ENCODE measurements at places on chromosomes 16 and 17. TPM values are rescaled to one million over a fixed set of nuclear protein-coding genes. Genes with fewer than 3 reads are reported as not detected.

GRCh38 chr17:64492481-64493109 is 4.3 kb downstream of the POLG2 start:
- DNase-seq = no peak

DNA sequence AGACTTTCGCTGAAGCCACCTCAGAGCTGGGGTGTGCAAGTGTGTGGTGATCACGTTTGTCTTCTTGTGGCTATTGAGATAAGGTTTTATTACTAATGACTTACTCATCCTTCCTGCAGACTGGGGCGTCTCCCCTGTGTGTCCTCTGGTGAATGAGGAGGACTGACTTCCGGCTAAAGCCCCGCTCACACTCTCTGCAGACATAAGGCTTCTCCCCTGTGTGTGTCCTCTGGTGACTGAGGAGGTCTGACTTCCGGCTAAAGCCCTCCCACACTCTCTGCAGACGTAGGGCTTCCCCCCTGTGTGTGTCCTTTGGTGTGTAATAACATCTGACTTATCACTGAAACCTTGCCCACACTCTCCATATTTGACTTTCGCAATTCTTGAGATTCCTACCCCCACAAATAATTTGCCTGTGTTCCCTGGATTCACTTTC is 19.4 kb downstream of the PRDM7 start:
- DNase-seq = no peak

PERCC1 gene
- total RNA-seq = not detected

- no peak for DNase-seq
Measured at GRCh38 chr17:40516581-40517285, 15.3 kb upstream of the TNS4 start.

DNA sequence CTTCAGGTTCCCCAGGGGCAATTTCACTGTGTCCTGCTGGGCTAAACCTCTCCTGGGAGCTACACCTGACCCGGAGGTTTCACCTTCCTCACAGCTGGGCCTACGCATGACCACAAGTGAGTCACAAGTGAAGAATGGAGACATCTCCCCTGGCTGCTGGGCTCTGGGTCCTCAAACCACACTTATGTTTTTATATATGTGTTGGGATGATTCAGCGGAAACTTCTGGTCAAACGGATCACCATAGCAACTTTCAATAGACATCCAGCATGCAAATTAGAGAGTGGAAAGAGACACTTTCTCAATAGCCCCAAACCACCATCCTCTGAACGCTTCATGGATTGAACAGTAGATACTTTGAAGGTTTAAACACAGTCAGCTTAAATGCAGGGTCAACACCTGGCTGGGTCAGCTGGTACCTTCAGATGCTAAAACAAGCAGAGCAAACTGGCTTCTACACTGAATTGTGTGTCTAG is 28.0 kb upstream of the MAF start:
- peak; percentile 21 for DNase-seq

ASPHD1 gene
- total RNA-seq = 15.6 TPM

- no peak for DNase-seq
Measured at GRCh38 chr17:75876190-75876937, 2.0 kb downstream of the TRIM47 start.

All from left lung (tissue), 14 donors.